ENCODE measurements at places on chromosomes 12 and 14. TPM values are rescaled to one million over a fixed set of nuclear protein-coding genes. Genes with fewer than 3 reads are reported as not detected.

Gene E2F7
- total RNA-seq: 21.5 TPM

Gene BATF
- not detected for total RNA-seq

GRCh38 chr14:105363847-105364708, 34.3 kb upstream of the TEX22 start:
- DNase-seq: peak; percentile 61

Gene PLD4
- 0.14 TPM for total RNA-seq

DNA sequence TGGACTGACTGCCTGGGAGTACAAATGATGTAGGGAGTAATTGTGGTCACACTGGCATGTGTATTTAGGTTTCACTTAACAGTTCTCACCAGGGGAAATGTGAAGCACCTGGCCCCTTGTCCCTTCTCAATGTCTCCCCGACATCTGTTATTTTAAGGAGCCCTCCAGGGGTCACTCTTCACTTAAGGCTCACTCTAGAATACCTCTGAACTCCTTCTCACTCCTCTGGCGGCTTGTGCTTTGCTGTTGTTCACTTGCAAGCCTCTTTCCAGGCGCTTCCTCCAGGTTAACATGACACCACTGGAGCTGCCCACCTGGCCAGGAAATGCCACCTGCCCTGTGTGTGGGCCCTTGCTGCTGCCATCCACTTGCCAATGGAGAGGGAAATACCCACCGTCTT, 56.5 kb upstream of the GZMB start:
- DNase-seq: no peak

Gene MYF5
- not detected for total RNA-seq

GRCh38 chr14:51962711-51963110, 26.6 kb upstream of the RTRAF start:
- DNase-seq: peak; percentile 23

GRCh38 chr12:109010259-109010658, 10.6 kb downstream of the SVOP start:
- DNase-seq: no peak

- no peak for DNase-seq
Observed at GRCh38 chr14:91295851-91296796, 51.6 kb upstream of the GPR68 start.

Gene ORAI1
- 20.4 TPM for total RNA-seq

Gene SOX5
- total RNA-seq: 14.1 TPM

Gene HSPB8
- 54.6 TPM for total RNA-seq

GRCh38 chr12:30548203-30548602, 147.5 kb downstream of the IPO8 start:
- no peak for DNase-seq

Gene SART3
- 48.4 TPM for total RNA-seq

DNA sequence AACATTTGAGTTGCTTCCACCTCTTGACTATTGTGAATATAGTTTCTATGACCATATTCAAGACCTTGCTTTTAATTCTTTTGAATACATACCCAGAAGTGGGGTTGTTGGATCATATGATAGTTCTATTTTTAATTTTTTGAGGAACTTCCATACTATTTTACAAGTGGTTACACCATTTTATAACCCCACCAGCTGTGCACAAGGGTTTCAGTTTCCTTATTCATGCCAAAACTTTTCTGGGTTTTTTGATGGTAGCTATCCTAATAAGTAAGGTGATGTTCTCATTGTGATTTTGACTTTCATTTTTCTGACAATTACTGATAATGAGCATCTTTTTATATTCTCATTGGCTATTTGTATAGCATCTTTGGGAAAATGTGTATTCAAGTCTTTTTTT, 109.4 kb upstream of the GARIN2 start:
- no peak for DNase-seq

DNA sequence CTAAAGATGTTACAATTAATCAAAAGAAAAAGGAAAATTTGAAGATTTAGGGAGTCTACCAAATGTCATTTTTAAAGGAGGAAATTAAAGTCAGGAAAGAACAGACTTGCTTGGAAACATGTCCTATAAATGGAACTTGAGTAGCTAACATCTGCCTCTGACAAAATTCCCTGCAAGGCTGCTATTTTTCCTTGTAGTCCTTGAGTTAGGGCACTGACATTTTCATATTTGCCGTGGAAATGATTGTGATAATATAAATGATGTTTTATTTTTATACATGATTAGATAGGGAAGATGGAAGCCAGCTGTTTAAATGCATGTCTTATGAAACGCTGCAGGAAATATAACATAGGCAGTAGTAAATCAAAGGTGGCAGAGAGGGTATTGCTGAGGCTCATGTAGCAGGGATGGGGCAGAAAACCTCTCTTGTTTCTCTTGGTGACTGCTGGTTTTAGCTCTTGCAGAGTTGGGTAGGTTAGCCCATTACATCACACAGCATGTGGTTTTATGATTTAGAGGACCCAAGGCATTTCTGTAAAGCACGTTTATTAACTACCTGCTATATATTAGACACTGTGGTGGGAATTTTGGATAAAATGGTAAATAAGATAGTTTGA, 21.7 kb downstream of the NUBPL start:
- no peak for DNase-seq

GRCh38 chr14:91857614-91858013, 9.7 kb downstream of the TC2N start:
- DNase-seq: no peak

DNA sequence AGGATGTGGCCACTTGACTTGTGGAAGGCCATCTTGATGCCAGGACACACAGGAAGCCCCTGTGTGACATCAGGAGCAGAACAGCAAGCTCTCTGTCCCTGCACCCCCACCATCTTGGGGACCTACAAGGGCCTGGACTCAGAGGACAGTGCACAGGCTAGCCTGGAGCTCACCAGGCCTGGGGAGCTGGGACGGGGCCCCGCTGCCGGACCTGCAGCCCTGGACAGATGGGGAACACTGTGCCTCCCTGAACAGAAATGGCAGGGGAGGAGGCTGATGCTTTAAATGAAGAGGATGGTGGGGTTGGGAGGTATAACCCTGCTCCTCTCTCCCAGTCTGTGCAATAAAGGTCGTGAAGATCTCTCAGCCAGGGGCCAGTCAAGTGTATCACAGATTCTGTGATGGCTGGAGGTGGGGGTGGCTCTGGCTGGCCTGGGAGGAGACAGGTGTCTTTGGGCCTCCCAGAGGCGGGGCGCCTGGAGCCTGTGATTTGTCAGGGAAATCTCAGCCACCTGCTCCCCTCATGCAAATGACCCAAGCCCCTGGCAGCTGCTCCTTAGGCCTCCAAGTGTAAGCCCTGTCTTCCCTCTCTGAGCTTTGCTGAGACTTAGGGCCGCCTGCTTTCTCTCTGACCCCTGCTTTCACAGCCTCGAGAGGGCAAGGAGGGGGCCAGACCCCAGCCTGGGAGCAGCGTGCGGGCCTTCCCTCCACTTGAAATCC, 1.1 kb upstream of the GNB3 start:
- no peak for DNase-seq

GRCh38 chr14:72594099-72594901, 299.6 kb downstream of the DPF3 start:
- no peak for DNase-seq

Gene TIGAR
- 95.4 TPM for total RNA-seq

GRCh38 chr14:56491299-56492285, 88.0 kb upstream of the TMEM260 start:
- DNase-seq: peak; percentile 34

Gene SLC7A8
- 4.0 TPM for total RNA-seq

- DNase-seq: no peak
Observed at GRCh38 chr14:75158843-75159614, 17.4 kb downstream of the TMED10 start.

Gene DCAF11
- total RNA-seq: 27.1 TPM

Data from astrocyte (in vitro differentiated cells and primary cell).